RCC 7860 (cell line): ENCODE measurements at places on chromosomes 4 and X.
A peak's percentile ranks its signal among the peaks of the same experiment; 100 is the strongest.

DNA sequence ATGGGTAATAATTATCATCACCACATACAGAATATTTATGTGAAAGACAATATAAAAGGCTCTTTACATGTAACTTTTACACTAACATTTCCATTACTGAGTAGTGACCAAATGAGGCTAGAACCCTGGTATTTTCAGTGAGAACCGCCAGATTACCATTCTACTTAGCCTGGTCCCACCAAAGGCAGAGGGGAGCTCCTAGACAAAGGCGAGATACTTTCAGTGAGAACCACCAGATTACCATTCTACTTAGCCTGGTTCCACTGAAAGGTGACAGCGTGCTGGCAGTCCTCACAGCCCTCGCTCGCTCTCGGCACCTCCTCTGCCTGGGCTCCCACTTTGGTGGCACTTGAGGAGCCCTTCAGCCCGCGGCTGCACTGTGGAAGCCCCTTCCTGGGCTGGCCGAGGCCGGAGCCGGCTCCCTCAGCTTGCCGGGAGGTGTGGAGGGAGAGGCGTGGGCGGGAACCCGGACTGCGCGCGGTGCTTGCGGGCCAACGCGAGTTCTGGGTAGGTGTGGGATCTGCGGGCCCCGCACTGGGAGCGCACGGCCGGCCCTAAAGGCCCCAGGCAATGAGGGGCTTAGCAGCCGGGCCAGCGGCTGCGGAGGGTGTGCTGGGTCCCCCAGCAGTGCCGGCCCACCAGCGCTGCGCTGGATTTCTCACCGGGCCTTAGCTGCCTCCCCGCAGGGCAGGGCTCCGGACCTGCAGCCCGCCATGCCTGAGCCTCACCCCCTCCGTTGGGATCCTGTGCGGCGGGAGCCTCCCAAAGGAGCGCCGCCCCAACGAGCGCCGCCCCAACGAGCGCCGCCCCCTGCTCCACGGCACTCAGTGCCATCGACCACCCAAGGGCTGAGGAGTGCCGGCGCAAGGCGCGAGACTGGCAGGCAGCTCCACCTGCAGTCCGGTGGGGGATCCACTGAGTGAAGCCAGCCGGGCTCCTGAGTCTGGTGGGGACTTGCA is 1276.1 kb downstream of the PCDH7 start:
- no peak for DNase-seq

- no peak for DNase-seq
These were observed 6.0 kb downstream of the GRPEL1 start for GRCh38 chr4:7061815-7062214.

DNA sequence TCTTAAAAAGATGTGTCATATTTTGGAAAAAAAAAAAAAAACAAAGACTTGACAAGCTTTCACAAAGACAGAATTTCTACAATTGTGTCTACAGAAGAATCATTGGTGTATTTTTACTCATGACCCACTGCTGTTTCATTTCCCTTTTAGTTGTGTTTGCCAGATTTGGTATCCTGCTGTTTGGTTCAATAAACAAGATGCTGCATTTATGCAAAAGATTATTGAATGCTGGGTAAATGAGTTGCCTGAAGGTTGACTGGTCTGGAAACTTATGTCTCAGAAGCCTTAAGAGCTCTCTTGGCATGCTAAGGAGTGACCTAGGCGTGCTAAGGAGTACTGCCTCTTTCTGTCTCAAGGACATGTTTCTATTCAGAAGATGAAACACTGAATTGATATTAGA is 64.9 kb upstream of the NPY2R start:
- no peak for DNase-seq

DNA sequence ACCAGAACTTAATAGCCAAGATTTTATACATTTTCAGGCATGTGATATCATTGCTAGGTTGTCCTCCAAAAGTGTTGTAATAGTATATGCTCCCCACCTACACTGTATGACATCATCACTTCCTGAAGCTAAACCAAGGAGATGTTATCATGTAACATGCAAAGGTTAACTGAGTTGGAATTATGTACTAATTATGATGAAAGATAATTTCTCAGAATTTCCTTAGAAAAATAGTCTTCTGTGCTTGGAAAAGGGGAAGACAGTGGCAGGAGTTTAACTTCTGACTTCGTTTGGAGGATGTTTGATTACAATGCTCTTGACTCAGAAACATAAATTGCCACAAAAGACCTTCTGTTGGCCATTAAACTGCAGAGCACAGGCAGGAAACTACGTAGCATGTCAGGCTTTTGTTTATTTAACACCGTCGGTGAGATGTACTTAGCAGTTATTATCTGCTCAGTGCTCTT is 83.6 kb upstream of the GUCY1A1 start:
- peak; percentile 9 for DNase-seq

- DNase-seq = no peak
These were observed 860.9 kb upstream of the FTHL17 start for GRCh38 chrX:31932769-31933168.

GRCh38 chrX:40945361-40945713 is 139.9 kb upstream of the USP9X start:
- DNase-seq = peak; percentile 55

DNA sequence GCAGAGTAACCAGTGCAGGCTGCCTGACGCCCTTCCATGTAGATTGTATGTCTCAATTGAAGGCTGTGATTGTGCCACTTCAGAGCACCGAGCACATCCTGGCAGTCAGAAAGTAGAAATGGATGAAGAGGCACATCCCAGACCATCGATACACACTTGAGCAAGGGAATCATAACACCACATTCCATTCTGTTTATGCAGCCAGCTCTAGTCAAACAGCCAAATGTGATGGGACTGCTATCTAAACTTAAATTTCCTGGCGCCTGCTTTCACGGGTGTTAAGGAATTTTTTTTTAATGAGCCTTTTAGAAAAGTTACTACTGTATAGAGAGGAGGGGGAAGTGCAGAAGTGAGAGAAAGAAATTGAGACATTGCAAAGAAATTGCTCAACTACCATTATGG is 84.4 kb downstream of the PPARGC1A start:
- DNase-seq = no peak

- DNase-seq = no peak
These were observed 886.2 kb downstream of the ARAP2 start for GRCh38 chr4:35358001-35358584.

DNA sequence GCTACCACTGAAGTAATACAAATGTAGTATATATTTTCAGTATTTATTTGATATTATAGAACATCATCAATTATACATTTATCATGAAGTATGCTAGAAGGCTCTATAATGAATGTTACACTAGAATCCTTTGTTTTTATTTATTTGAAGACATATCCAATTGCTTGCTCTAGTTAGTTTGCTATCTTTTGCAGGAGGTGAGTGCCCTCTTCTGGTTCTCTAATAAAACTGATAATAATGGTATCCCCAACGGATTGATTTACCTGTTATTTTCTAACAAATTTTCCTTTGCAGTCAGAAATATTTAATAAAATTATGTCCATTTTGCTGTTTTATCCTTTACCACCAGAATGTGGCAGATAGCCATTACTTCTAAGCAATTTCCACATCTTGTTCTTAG is 274.3 kb upstream of the TACR3 start:
- no peak for DNase-seq

GRCh38 chr4:105634402-105635080 is 73.9 kb downstream of the INTS12 start:
- no peak for DNase-seq

GRCh38 chr4:142818031-142818430 is 28.1 kb downstream of the INPP4B start:
- DNase-seq = peak; percentile 22

- DNase-seq = no peak
These were observed 832.7 kb upstream of the INTU start for GRCh38 chr4:126799971-126800574.

DNA sequence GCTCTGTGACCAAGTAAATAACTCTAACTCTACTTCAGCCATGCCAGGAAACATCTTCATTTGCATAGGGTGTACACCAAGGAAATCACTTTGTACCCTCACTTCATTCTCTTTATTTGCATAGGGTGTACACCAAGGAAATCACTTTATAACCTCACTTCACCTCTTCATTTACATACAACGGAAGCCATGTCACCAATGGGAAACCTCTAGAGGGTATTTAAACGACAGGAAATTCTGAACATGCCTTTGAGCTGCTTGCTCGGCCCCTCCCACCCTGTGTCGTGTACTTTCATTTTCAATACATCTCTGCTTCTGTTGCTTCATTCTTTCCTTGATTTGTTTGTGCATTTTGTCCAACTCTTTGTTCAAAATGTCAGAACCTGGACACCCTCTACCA is 848.1 kb upstream of the FRG1 start:
- DNase-seq = no peak

GRCh38 chrX:135421932-135422809 is at the start of gene SMIM10L2A:
Gene SMIM10L2A (plus strand): TSS chrX:135421944. CDS start chrX:135422132, 188 bp downstream.
- no peak for DNase-seq

GRCh38 chrX:150159537-150159936 is 203.6 kb upstream of the MAMLD1 start:
- DNase-seq = no peak

DNA sequence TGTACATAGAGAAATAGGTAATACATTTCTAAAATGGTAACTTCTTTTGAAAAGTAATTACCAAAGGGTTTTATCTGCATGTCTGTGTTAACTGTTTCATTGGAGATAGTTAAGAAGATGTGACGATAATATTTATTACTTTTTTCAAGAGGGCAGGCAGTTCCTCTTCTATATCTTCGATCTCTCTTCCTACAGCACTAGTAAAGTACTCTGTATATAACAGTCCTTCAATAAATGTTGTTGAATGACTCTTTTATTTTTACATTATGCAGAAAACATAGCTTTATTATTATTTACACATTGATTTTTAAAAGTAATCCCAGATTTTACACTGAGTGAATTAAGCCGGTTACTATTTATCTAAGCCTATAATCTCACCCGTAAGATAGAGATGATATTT is 51.8 kb downstream of the TMPRSS11E start:
- no peak for DNase-seq

DNA sequence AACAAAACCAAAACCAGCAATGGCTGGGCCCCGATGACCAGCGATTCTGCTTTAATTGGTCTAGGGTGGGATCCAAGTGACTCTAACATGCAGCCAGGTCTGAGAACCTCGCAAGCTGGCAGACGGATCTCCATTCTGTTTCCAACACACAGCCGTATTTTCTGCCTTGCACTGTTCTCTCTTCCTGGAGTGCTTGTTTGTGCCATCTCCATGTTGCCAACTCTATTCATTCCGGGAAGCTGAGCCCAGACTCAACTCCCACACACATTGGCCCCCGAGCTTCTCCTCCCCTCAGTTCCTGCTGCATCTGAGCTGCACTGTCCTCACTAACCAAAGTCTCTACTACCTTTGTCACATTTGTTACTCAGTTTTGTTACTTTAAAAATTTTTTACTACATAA is 35.6 kb downstream of the GEMIN8 start:
- no peak for DNase-seq

GRCh38 chrX:17376431-17377077 is 1.6 kb downstream of the NHS start:
- peak; percentile 32 for DNase-seq

GRCh38 chr4:161237495-161237894 is 926.3 kb downstream of the FSTL5 start:
- DNase-seq = no peak

- DNase-seq = peak; percentile 68
These were observed 49.9 kb downstream of the IL15 start for GRCh38 chr4:141686146-141686775.

DNA sequence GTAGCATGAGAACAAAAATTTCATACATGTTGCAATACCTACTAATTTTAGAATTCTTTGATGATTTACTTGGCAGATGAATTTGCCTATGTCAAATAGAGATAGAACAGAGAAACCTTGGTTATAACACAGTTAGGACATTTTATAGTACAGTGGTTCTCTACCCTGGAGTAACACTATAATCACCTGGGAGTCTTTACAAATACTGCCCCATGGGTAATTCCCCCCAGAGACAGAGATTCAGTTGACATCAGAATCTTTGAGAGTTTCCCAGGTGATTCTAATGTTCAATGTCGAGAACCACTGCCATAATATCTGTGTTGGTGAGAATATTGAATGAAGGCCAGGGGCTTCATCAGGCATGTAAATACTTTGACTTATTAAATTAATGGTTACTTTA is 401.3 kb upstream of the NDST4 start:
- DNase-seq = no peak

- DNase-seq = no peak
These were observed 71.0 kb downstream of the RELL1 start for GRCh38 chr4:37615059-37615719.

DNA sequence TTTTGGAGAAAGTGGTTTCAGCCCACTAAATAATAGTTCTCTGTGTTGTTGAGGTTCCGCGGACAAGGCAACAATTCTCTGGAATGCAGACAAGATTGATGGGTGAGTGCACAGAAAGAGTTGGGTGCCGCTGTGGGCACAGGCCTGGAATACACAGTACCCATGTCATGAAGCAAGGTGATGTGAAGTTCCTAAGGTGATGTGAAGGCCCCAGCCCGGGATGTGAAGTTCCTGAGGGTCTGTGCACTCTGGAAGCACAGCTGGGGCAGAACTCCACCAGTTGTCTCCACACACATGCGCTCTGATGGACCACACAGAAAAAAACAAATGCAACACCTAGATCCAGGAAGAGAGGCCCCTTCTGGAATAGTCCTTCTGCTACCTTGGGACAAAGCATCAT is 86.6 kb upstream of the BMPR1B start:
- DNase-seq = no peak

DNA sequence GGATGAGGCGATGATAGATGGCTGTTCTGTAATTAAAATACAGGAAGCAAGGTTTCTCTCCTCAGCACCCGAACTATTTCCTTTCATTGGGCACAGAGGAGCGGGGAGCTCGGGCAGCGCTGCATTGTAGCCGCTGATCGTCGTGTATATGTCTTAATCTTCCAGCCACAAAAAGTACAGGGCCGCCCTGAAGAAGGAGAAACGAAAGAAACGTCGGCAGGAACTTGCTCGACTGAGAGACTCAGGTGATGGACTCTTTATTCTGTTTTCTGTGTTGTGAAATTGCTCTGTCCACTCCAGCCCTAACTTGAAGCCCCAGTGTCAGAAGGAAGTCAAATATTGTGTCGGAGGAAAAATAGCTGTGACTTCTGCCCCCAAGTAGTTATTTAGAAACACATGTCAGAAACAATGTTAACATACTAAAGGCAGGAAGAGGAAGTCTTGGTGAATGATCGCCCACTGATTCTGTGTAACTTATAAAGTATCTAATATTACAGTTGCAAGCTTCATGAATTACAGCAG is 546 bp downstream of the ZRSR2 start:
- DNase-seq = peak; percentile 10

DNA sequence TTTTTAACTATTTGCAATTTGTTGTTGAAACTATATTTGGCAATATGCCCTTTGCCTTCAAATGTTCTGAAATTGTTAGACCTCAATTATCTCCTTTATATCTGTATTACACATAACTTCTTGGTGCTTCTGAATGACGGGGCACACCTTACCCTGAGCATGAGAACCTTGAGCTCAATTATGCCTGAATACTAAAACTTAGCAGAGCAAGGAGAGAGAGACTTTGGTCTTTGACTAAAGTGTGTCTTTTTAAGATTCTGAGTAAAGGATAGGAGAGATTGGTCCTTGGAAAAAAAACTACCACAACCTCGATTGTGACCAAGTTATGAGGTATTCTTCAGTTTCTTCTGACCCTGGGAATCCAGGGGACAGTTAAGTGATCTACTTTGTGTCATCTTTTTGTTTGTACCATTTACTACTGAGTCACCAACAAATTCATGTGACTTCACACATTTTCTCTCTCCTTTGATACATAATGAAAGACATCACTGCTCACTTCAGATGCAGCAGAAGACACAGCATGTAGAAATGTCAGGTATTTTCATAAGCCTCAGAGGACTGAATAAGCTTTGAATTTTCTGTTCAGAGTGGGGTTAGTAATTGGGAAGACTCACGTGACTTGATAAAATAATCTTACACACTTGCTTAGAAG is 51.4 kb downstream of the PTTG2 start:
- DNase-seq = no peak
